HCT116 (cell line): ENCODE measurements at places on chromosomes 16 and 17. TPM values are rescaled to one million over a fixed set of nuclear protein-coding genes. Genes with fewer than 3 reads are reported as not detected.
A peak's percentile ranks its signal among the peaks of the same experiment; 100 is the strongest.

GRCh38 chr17:76510831-76511244 is 9.6 kb upstream of the RHBDF2 start:
- no peak for DNase-seq

DNA sequence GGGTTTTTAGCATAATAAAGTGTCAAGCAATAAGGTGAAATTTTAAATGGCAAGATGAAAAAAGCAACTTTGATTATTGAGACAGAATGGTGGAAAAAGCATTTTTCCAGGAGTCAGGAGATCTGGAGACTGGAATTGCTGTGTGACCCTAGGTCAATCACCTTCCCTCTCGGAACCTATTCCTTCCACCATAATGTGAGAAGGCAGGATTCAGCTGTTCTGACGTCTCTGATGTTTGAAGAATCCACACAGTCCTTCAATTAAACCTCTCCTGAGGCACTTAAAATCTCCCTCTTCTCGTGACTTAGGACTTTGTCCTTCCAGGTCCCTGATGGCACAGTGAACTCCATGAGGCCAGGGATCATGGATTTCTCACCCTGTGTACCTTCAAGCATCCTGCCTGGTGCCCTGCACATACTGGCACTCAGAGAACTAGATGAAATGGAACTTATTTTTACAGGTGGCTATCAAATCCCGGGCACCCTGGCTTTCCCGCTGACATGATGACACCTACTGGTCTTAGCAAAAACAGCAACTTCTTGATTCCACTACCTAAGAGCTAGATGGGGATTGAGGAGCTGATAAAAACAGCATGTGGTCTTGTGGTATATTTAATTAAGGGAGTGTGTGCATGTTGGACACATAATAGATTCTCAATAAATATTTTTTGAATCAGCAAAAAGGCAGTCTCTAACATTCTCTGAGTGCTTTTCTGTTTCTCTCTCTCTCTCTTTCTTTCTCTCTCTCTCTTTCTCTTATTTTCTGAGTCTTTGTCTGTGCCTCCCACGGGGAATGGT is 2.3 kb upstream of the CCDC182 start:
- peak; percentile 76 for DNase-seq

KRT33A gene
- not detected for total RNA-seq

DNA sequence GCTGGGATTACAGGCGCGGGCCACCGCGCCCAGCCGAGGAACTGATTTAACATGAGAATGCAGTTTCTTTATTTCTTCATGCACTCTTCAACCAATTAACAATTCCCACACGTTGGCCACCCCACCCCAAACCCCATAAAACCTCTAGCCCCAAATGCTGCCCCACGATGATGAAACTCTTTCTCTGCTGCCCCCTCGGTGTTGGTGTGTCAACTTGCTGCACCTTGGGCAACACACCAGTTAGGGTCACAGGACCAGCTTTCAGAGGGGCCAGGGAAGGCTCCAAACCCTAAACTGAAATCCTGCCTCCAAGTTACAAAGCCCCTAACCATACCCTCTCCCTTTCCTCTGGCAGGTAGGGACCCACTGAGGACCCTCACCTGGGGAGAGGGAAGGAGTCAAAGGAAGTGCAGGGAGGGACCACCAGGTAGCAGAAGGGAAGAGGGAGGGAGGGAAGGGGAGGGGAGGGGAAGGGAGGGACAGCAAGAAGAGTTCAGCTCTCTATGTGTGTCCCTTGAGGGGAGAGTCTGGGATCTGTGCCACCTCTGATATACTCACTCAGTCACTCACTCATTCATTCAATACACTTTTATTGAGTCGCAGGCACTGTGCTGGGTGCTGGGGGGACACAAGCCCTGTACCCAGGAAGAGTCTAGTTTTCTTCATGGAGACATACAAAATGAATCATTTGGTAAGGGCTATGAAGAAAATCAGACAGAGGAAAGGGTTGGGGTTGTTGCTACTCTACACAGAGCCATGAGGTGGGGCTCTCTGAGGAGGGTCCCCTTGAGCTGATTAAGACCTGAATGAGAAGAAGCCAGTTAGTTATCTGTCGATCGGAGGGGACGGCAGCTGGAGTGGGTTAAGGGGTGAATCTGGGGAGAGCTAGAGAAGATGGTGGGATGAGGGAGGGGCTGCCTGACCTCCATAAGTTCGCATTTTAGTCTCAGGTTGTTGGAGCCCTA is 3.9 kb downstream of the PLXDC1 start:
- DNase-seq, result no peak

DNA sequence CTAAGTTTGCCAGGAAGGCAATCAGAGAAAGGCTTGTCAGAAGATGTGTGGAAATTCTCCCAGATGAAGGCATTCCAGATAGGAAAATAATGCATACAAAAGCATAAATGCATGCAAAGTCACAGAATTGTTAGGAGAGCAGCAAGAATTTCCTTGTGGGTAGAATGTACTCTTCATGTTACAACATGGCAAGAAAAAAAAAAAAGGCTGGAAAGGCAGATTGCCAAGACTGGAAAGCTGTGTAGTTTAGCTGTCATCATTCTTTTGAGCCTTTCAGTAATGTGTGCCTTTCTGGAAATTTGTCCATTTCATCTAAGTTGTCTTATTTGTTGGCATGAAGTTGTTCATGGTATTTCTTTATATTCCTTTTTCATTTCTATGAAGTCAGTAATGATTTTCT is 71.0 kb upstream of the EFCAB3 start:
- DNase-seq, result no peak

- no peak for DNase-seq
Observed at GRCh38 chr17:16881239-16881924, 90.5 kb downstream of the TNFRSF13B start.

SMTNL2 gene
- total RNA-seq, result 2.3 TPM

DNA sequence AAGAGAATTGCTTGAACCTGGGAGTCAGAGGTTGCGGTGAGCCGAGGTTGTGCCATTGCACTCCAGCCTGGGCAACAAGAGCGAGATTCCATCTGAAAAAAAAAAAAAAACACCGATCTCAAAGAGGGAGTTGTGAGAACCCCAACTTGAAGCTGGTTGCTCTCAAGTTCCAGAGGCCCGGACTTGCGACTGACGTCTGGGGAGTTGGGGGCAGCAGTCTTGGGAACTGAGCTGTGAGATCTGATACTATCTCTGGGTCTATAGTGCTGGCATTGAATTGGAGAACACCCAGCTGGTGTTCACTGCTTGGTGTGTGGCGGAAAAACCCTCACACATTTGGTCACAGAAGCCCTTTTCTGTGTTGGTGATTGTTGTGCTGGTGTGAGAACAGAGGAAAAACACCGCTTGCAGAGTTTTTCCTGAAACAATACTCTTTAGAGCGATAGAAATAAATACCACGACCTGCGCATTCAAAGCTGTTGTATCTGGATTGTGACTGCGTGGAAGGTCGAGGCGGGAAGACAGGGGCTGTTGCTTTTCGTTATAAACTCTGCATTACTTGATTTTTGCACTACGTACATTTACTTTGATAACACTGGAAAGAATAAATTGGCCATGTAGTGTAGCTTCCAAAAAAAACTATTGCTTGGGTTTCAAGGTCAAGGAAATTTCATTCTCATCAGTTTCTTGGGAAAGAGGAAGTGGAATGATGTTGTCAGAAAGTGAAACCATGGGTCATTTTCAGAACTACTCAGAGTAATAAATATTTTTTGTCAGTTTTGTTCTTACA is 8.8 kb downstream of the SCIMP start:
- DNase-seq, result no peak
